ENCODE measurements at places on chromosomes 2 and 18. TPM values are rescaled to one million over a fixed set of nuclear protein-coding genes. Genes with fewer than 3 reads are reported as not detected.

The LONRF2 gene
- not detected for total RNA-seq

The DLGAP1 gene
- total RNA-seq: 1.1 TPM

The RNF149 gene
- 41.8 TPM for total RNA-seq

The RNF125 gene
- 3.5 TPM for total RNA-seq

The TMEM237 gene
- total RNA-seq: 49.4 TPM

The VWC2L gene
- total RNA-seq: not detected

Data from mammary microvascular endothelial cell (primary cell).